ENCODE measurements at places on chromosomes 6 and 20. TPM values are rescaled to one million over a fixed set of nuclear protein-coding genes. Genes with fewer than 3 reads are reported as not detected.

The YTHDF1 gene
- 20.2 TPM for total RNA-seq

The TRIM10 gene
- not detected for total RNA-seq

The NRSN2 gene
- 25.3 TPM for total RNA-seq

The CNR1 gene
- total RNA-seq = 9.8 TPM

The SIRPB1 gene
- 4.2 TPM for total RNA-seq

The BCKDHB gene
- total RNA-seq = 12.0 TPM

The PKHD1 gene
- not detected for total RNA-seq

The FAXC gene
- 18.4 TPM for total RNA-seq

The BCAS1 gene
- total RNA-seq = 1.0 TPM

The SLC13A3 gene
- 0.67 TPM for total RNA-seq

The SLC25A27 gene
- total RNA-seq = 13.2 TPM

The TPX2 gene
- 0.62 TPM for total RNA-seq

The GNAS-AS1 gene
- total RNA-seq = 0.19 TPM

The TP53TG5 gene
- total RNA-seq = not detected

The AKAP12 gene
- 218 TPM for total RNA-seq

The PPARD gene
- total RNA-seq = 16.0 TPM

The OPN5 gene
- not detected for total RNA-seq

The ERVFRD-1 gene
- total RNA-seq = 0.27 TPM

Measured in gastroesophageal sphincter (tissue), 4 donors.